CD4-positive, CD25-positive, alpha-beta regulatory T cell (primary cell): ENCODE measurements at places on chromosomes 12 and 14. TPM values are rescaled to one million over a fixed set of nuclear protein-coding genes. Genes with fewer than 3 reads are reported as not detected.

- DNase-seq = no peak
These were observed 33.9 kb downstream of the MTHFD1 start for GRCh38 chr14:64422005-64422404.

DNA sequence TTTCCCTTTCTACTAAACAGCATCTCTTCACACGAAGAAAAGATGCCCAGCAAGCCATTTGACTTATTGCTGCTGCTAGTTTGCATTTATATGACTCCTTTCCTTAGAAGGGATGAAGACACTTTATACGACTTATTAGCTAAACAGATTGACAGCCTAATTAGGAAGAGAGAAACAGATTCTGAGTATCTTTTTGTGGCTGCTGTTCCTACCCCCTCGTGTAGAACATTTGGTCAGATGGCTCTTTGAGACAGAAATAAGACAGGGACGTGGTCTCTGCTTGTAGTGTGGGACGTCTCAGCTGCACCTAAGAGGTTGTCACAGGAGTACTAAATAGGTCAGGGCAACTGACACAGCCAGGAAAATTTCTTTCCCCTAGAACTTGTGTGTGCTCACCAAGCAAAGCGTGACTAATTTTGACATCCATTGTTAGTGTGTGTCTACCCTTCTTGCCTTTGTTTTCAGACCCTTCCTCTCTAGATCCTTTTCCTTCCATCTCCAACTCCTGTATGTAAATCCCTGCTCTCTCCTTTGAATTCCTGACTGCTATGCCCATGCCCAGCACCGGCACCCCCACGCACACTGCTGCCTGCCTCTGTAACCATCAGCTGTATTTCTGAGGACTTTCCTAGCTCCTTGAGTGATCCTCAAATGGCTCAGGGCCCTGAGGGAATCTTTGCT, 83.2 kb downstream of the DAD1 start:
- DNase-seq = no peak

DNA sequence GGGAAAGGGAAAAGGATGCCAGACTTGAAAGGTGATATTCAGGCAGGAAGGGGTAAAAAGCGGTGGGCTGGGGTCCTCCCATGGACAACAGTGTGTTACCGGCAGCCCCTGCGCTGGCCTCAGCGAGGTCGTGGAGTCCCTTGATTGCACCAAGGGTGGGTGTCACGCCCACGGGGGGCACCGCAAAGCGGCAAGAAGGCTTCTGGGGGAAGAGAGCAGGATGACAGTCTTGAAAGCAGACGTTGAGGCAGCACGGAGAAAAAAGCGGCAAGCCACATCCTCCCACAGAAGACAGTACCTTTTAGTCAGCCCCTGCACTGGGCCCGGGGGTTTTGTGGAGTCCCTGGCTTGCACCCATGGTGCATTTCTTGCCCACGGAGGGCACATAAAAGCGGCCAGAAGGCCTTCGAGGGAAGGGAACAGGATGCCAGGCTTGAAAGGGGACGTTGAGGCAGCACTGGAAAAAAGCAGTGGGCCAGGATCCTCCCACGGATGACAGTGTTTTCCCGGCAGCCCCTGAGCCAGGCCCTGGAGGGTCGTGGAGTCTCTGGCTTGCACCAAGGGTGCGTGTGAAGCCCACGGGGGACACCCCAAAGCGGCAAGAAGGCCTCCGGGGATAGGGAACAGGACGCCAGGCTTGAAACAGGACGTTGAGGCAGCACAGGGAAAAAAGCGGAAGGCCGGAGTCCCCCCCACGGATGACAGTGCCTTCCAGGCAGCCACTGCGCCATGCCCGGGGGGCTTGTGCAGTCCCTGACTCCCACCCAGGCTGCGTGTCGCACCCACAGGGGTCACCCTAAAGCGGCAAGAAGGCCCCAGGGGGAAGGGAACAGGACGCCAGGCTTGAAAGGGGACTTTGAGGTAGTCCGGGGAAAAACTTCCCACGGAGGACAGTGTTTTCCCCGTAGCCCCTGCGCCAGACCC, 162.2 kb upstream of the ALG10B start:
- DNase-seq = no peak

Gene HOXC11
- not detected for polyA plus RNA-seq

DNA sequence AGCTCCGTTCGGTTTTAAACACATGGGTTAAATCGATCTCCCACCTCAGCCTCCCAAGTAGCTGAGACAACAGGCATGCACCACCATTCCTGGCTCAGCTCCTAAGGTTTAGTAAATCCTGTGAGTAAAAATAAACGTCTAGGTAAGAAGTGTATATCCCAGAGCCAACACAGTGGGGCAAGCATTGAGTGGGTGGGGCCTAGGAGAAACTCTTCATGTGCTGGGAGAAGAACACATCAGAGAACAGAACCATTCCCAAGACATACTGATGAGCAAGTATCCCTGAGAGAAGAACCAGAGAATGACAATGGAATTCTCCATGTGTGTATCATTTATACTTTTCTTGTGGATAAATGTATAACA, 86.3 kb downstream of the SEC23A start:
- no peak for DNase-seq

Gene SCNN1A
- polyA plus RNA-seq = 0.21 TPM

DNA sequence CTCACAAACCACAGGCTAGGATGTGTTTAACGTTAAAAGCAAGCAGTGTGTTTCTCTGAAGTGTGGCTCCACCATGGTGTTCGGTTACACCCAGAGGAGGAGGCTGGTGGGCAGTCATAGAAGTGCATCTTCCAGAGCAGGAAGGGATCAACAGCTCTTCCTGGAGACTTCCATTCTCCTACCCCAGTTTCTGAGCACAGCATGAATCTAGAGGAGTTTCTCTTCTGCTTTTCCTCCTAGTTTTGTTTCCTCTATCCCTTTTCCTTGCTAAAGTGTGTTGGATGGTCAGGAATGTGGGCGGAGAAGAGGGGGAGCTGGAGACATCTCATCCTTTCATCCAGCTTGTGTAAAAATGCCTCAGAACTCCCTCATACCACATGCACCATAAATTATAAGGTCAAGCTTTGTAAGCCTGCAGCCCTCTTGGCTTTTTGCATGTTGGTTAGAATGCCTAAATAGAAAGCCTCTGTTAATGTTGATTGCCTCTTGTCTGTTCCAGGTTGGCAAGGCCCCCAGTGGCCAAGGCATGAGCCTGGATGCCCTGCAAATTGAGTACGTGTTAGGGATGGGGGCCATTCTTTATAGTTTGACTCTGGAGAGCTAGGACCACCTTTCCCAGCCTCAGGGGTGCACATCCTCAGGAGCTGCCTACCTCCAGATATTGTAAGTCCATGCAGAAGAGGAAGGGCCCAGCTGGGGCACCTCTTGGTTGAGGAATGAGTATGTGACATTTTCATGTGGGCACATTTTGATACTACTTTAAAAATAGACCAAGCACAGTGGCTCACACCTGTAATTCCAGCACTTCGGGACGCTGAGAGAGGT, 4.0 kb upstream of the CKAP4 start:
- DNase-seq = no peak

Gene ALG10B
- polyA plus RNA-seq = 0.95 TPM

DNA sequence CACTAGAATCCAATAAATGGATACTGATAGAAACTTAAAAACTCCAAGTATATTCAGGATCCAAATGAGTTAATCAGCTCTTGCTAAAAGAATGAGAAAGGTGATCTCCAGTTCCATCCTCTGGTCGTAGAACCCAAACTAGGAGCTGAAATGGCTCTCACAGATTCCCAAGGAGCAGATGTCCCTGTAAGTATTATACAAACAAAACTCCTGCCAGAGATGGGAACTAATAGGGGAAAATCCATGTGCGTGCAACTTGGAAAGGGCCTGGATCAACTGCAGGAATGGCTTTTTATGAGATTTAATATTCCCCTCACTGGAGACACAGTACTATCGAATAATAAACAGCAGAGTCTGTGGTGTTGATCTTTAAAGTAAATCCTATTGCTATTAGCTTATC, 309.2 kb upstream of the TBX3 start:
- no peak for DNase-seq
